Fibroblast of pulmonary artery (primary cell): ENCODE measurements at places on chromosomes 12 and 14.

GRCh38 chr12:39883411-39883810 is 222.5 kb downstream of the SLC2A13 start:
- no peak for DNase-seq

DNA sequence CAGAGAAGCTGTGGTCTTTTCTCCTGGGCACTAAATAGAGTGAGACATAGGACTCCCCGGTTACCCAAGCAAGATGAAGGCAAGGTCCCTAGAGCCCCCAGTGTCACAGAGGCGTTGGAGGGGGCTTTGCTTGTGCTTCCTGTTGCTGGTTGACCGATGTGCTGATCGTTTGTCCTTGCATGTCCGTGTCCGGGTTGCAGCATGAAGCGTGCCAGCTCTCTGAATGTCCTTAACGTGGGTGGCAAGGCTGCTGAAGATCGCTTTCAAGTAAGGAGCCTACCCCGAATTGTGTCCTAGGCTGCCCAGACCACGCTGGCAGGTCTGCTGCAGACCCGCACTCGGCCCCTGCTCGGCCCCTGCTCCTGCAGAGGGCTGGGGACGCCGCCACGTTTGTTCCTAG is 23.1 kb downstream of the XRCC3 start:
- DNase-seq = no peak

DNA sequence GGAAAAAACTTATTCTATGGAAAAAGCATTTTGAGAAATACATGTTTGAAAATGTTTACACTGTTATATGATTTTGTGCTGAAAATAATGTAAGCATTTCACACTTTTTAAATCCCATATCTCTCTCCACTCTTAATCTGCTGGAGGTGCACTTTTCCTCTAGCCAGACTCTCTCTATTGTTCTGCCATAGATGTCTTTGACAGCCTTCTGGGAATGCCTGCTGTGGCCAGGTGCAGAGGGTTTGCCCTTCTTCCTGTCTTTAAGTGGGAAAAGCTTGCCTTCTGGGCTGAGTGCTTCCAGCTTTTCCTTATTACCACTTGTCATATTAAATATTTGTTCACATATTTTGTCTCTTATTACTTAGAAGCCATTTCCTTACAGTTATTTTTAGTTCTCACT is 60.1 kb upstream of the PPM1H start:
- no peak for DNase-seq

- DNase-seq = peak; percentile 35
Measured at GRCh38 chr12:89393551-89394121, 41.3 kb upstream of the DUSP6 start.

DNA sequence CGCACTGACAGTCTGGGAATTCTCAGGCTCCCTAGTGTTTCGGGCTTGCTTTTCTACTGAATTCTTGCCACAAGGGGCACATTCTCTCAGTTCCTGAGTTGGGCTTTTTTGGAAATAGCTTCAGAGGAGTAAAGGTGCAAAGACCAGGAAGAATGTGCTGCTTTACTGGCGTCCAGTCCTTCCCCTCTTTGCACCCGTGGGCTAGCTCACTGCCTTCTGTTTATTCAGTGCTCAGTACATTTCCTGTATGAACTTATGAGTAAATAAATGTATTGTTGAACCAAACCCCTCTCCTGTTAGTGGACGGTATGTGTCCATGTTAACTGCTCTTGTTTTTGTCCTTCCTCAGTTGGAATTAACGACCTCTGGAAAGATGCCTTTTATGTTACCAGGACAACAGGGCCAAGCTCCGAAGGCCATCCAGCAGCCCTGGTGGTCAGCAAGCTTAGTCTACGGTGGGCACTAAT is 24.0 kb downstream of the GSG1 start:
- DNase-seq = no peak
